ELR (cell line): ENCODE measurements at places on chromosomes 4 and X.
A peak's percentile ranks its signal among the peaks of the same experiment; 100 is the strongest.

DNA sequence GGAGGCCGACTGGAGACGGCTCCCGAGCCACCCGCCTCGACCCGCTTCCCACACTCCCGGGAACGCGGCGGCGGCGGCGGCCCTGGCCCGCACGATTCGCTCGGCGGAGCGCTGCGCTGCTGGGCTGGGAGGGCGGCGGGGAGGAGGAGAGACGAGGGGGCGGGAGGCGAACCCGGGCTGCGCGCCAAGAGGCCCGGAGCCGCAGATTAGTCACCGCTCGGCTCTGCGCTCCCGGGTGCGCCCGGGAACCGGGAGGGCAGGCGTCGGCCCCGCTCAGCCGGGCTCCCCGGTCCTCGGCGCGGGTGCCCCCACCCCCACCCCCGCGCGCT, 11.2 kb upstream of the BCOR start:
- DNase-seq = peak; percentile 78

- peak; percentile 84 for DNase-seq
Observed at GRCh38 chr4:68361146-68361589, 11.3 kb upstream of the YTHDC1 start.

DNA sequence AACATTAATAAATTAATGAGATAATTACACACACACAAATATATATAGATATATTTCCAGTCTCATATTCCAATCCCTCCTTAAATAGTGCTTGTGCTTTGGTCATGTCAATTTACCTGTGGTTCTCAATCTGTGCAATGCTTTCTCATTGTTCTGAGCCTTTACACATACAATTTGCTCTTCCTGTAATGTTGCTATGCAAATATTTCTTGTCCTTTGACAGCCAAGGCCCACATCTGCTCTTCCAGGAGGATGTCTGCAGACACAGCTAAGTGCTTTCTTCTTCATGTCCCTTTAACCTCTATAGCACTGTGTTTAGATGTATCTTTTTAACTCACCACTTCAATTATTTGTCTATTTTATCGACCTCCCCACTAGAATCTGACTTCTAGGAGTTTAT, 67.3 kb upstream of the RAPGEF2 start:
- DNase-seq = no peak

DNA sequence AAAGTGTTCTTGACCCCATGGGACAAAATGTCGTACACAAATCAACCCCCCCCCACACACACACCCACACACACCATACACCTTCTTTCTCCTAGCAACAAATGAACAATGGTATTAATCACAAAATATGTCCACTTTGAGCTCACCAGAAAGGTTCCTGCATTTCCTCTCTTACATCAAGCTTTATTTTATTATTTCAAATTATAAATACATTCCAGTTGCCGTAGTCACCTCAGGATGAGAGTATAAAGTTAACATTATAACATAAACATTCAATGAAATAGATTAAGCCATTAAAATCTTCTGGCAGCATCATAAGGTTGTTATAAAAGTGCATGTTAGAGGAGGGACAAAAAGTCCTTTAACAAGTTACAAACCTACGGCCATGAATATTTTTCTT, 7.3 kb downstream of the XK start:
- DNase-seq = peak; percentile 6

GRCh38 chr4:16659694-16660093, 238.8 kb downstream of the LDB2 start:
- DNase-seq = no peak

- DNase-seq = no peak
Observed at GRCh38 chr4:174444390-174444789, 77.9 kb downstream of the HPGD start.

- peak; percentile 77 for DNase-seq
Observed at GRCh38 chr4:106690487-106690886, 321.9 kb upstream of the GIMD1 start.

DNA sequence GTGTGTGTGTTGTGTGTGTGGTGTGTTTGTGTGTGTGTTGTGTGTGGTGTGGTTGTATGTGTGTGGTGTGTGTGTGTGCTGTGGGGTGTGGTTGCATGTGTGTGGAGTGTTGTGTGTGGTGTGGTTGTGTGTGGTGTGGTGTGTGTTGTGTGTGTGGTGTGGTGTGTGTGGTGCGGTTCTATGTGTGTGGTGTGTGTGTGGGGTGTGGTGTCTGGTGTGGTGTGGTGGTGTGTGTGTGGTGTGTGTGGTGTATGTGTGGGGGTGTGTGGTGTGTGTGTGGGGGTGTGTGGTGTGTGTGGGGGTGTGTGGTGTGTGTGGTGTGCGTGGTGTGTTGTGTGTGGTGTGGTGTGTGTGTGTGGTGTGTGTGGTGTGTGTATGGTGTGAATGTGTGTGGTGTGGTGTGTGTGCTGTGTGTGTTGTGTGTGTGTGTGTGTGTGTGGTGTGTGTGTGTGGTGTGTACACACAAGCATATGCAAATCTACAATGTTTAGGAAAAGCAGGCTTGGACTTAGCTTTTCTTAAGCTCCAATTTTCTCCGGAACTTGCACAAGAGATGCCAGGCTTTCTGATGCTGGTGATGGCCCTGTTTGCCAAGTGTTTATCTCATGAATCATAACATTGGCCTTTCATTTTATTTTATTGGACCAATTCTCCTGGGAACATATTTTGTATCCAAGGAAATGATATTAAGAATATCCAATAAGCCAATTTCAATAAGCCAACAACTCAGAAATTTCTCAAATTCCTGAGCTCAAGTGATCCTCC, 148.7 kb downstream of the SPATA18 start:
- DNase-seq = peak; percentile 36

- peak; percentile 44 for DNase-seq
Observed at GRCh38 chr4:78565971-78566372, 14.4 kb downstream of the ANXA3 start.

DNA sequence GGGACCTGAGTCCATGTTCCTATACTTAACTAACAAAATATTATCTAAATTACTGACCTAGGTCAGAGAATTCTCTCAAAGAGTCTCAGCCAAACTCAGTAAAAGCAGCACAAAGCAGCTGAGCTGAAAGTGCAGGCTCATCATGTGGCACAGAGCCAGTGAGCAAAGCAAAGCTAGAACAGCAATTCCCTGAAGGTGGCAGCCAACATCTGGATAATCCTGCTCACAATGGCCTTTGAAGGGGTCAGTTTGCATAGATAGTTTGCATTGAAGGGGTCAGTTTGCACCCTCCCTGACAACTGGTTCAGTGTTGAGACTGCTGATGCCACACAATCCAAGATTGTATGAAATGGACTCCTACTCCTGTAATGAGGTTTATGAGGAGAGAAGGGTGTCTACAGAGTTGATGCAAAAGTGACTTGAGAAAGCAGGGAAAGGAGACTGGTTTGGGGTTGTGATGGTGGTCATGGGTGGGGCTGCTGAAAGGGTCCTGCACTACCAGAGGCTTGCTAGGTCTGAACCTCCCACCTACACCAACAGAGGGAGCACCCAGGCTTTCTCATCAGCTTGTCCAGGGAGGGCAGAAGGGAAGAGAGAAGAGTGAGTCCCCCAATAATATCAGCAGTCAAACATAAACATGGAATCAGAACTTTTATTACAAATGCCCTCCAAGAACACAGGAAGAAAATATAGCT, 39.7 kb downstream of the TRIM61 start:
- no peak for DNase-seq

GRCh38 chr4:2064276-2064991, 5.3 kb downstream of the NAT8L start:
- DNase-seq = no peak

- DNase-seq = no peak
Observed at GRCh38 chr4:121091941-121092340, 19.6 kb upstream of the NDNF start.

DNA sequence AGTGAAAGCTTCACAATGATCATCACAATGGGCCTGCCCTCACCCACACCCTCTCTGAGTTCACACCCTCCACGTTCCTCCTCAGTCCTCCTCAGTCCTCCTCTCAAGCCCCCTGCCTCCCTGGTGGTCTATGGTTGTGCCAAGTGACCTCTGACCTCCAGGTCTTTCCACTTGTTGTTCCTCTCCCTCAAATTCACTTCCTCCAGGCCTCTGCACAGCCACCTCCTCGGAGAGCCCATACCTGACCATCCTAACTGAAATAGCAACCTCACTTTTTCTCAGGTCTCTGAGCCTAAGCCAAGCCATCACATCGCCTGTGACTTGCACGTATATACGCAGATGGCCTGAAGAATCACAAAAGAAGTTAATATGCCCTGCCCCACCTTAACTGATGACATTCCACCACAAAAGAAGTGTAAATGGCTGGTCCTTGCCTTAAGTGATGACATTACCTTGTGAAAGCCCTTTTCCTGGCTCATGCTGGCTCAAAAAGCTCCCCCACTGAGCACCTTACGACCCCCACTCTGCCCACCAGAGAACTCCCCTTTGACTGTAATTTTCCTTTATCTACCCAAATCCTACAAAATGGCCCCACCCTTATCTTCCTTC, 293.4 kb upstream of the TENM3 start:
- DNase-seq = no peak

DNA sequence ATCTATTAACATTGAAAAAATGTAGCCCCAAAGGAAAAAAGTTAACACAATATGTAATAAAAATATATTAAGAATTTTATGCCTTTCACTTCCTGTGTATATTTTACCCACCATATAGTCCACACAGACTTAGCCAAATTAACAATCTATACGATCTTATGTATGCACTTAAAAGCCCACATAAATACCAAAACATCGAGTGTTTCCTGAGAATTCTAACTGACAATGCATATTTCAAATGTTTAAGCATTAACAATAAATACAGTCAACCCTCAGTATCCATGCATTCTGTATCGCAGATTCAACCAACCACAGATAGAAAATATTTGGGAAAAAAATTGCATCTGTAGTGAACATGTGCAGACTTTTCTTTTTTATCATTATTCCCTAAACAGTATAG, 226.8 kb downstream of the COL25A1 start:
- DNase-seq = no peak

DNA sequence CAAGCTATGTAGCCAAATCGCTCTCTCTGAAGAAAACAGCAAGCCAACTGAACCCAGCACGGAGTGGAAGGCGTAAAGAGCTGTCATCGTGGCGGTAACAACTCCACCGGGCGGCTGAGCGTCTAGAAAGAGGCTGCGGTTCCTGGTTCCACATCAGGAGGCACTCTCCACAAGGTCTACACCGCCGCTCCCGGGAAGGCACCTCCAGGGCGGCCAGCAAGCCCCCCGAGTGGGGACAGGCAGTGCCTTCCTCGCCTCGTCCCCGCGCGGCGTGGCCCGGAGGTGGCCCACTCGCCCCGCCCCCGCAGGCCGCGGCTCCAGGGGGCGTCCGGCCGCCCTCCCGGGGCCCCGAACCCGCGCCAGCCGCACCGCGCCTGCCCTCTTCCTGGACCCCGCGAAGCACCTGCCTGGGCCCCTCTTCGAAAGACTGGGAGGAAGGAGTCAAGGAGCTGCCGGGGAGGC, 755 bp downstream of the KLHL8 start:
- peak; percentile 42 for DNase-seq

DNA sequence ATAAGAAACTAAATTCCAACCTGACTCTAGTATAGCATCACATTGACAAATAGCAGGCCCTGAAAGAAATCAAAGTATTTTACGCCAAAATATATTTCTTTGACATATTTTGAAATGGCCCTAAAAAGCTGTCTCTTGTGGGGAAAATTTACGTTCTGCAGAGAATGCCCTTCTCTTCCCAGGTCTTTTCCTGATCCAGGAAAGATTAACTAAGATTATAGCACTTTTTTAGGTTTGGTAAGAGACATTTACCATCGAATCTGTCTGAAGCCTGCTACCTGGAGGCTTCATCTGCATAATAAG, 121.1 kb downstream of the ATXN3L start:
- DNase-seq = no peak

DNA sequence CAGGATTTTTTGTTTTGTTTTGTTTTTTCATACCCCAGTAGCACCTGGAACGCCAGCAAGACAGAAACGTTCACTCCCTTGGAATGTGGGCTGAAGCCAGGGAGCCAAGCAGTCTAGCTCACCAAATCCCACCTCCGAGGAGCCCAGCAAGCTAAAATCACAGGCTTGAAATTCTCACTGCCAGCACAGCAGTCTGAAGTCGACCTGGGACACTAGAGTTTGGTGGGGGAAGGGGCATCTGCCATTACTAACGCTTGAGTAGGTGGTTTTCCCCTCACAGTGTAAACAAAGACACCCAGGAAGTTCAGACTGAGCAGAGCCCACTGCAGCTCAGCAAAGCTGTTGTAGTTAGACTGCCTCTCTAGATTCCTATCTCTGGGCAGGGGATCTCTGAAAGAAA, 99.6 kb upstream of the FGF16 start:
- DNase-seq = peak; percentile 7

- no peak for DNase-seq
Observed at GRCh38 chr4:119302073-119302832, 19.7 kb downstream of the FABP2 start.

GRCh38 chr4:145736241-145736831, 56.4 kb downstream of the C4orf51 start:
- no peak for DNase-seq

DNA sequence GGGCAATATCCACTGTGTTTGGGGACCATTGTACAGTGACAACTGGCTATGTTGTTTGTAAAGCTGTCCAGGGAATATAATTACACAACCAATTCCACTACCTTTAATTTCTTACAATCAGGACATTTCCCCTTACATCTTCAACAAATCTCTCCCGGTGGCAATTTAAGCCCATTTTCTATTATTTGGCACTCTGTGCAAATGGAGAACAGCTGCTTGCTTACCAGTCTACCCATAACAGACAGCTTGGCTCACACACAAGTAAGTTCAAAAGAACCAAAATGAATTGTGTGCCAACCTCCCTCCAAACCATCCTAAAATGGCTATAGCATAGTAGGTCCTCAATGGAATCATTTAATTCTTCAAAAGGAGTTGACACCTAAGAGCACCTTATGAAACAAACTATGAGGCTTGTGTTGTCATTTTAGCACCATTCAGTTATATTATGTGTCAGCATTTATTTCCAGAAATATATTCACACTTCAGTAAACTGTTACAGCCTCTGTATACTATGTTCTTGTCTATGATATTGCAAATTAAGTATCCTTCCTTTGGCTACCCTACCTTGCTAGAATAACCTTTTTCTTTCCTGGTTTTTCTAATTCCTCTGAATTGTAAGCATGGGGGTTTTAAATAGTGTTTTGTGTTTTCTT, 18.4 kb downstream of the GABRA4 start:
- no peak for DNase-seq

DNA sequence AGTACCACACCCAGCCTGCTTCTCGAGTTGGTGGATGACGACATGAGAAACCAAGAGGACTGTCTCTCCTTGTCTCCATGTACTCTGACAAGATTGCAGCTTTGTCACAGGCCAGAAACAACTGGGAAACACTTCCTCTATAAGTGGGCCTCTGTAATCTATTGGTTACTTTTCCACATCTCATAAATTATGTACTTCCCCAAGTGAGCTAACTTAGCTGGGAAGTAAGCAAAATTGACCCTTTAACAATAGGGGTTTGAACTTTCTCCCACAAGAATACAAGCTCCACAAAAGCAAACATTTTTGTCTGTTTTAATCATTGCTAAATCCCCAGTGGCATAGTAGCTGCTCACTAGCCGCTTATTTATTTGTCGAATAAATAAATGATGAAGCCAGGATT, 14.1 kb upstream of the USO1 start:
- no peak for DNase-seq

- DNase-seq = no peak
Observed at GRCh38 chrX:147364896-147365295, 546.8 kb upstream of the FMR1 start.

GRCh38 chr4:109996526-109996925, 83.8 kb downstream of the EGF start:
- peak; percentile 25 for DNase-seq
